ENCODE measurements at places on chromosomes 6 and 20. TPM values are rescaled to one million over a fixed set of nuclear protein-coding genes. Genes with fewer than 3 reads are reported as not detected.

CNR1 gene
- not detected for polyA plus RNA-seq

C4A gene
- polyA plus RNA-seq: 5.7 TPM

ADGB gene
- polyA plus RNA-seq: not detected

EFCAB8 gene
- polyA plus RNA-seq: 0.08 TPM

DNA sequence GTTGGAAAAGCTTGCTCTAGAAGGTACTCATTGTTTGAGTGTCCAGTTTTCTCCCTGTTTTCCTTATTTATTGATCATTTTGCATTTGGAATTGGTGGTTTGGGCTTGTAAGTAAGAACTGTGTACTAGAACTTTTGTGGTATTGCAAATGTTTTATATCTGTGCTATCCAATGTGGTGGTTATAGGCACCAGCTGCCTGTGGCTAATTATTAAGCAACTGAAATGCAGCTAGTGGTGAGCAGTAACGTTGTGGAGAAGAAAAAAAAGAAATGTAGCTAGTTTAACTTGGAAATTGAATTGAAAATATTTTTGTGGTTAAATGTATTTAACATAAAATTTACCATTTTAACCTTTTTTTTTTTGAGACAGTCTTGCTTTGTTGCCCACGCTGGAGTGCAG lies 50.7 kb upstream of the MAPK13 start:
- H3K36me3 ChIP-seq: peaks cover 21% of the 10 kb centered on the region
- no peak for DNase-seq
- no peaks in the 10 kb centered on the region for H3K27me3 ChIP-seq
- no peak overlapping the region for H3K27ac ChIP-seq
- no peak overlapping the region for H3K4me3 ChIP-seq

DNA sequence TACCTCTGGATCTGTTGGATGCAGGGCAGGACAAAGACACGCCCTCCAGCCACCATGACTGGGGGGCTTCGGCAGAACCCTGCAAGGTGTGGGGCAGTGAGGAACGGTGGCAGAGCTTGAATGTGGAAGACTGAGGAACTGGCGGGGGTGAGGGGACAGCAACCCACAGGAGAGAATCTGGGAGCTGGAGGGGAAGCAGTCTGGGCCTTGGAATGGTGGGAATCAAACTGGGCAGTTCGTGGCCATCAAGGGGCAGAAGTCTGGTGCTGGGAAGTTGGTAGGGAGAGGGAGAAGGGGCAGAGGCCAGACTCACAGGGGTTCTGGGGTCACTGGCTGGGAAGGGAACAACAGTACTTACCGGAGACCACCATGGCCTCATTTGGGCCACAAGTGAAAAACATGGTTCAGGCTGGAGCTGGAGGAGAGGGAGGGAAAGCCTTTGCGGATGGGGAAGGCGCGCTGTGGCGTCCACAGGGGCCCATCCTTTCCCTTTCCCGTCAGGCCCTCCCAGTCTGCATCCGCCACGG lies 635 bp downstream of the FLOT1 start:
- no peaks in the 10 kb centered on the region for H3K27me3 ChIP-seq
- peaks cover 48% of the 10 kb centered on the region for H3K4me1 ChIP-seq
- peak overlapping the region; percentile 80 for H3K4me3 ChIP-seq
- H3K36me3 ChIP-seq: peaks cover 2% of the 10 kb centered on the region
- DNase-seq: peak; percentile 90

DNA sequence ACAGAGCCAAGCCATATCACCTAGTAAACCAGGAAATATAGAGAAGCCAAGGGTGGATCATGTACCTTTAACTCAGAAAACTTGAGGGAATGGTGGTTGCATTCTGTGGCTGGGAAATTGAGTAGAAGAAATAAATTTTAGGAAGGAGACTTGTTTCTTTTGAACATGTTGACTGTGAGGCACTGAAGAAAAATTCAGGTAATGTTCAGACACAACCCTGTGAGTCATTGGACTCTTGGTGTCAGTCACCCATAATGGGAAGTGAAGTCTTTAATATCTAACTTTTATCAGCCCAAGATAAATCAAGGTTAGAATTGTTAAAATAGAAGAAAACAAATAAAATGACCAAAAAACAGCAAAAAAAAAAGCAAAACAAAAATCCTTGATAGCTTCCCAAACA lies 98.8 kb upstream of the GRIK2 start:
- H3K36me3 ChIP-seq: no peaks in the 10 kb centered on the region
- H3K4me1 ChIP-seq: no peaks in the 10 kb centered on the region
- no peak overlapping the region for H3K4me3 ChIP-seq
- no peak for DNase-seq

DNA sequence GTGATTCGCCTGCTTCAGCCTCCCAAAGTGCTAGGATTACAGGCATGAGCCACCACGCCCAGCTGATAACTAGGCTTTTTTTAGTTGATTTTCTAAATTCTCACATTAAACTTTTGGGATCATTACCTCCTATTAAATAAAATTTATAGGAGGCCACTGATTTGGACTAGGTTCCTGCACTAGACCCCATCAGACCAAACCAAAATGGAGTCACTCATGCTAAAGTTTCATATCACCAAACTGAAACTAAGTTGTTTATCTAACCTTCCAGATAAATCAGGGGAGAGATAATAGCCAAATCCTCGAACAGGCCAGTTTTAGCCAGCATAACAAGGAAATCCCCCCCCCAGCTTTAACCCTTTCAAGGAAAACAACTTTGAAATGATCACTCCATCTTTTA lies 98.4 kb upstream of the SLC22A16 start:
- H3K27me3 ChIP-seq: peaks cover 20% of the 10 kb centered on the region
- no peaks in the 10 kb centered on the region for H3K36me3 ChIP-seq
- H3K4me3 ChIP-seq: no peak overlapping the region
- DNase-seq: no peak

Measured in endothelial cell of umbilical vein (primary cell).